Aorta (tissue), 5 donors: ENCODE measurements at places on chromosomes 12 and 14.

- peaks cover 3% of the 10 kb centered on the region for H3K36me3 ChIP-seq
- DNase-seq: no peak
- no peak overlapping the region for H3K27ac ChIP-seq
Observed at GRCh38 chr12:52895726-52896189, 9.1 kb downstream of the KRT8 start.

DNA sequence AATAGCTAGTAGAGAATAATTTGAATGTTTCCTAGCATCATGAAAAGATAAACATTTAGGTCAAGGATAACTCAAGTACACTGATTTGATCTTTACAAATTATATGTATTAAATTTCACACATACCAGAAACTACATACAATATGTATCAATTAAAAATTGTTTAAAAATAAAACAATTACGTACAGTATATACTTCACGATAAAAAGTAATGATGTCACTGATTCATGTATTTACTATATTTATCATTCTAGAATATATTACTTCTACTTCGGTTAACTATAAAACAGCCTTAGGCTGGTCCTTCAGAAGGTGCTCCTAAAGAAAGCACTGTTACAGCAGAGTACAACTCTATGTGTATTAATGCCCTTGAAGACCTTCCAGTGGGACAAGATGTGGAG is 11.5 kb downstream of the RBM23 start:
- DNase-seq: no peak
- H3K27ac ChIP-seq: no peak overlapping the region
- H3K4me1 ChIP-seq: no peaks in the 10 kb centered on the region
- H3K36me3 ChIP-seq: peaks cover 11% of the 10 kb centered on the region
- H3K27me3 ChIP-seq: no peaks in the 10 kb centered on the region

GRCh38 chr12:1553987-1554982 is 40.1 kb downstream of the FBXL14 start:
- no peaks in the 10 kb centered on the region for H3K36me3 ChIP-seq
- no peaks in the 10 kb centered on the region for H3K27me3 ChIP-seq
- no peak for DNase-seq
- no peak overlapping the region for H3K4me3 ChIP-seq

- H3K27ac ChIP-seq: no peak overlapping the region
- H3K36me3 ChIP-seq: no peaks in the 10 kb centered on the region
- peaks cover 7% of the 10 kb centered on the region for H3K4me1 ChIP-seq
- no peak for DNase-seq
Observed at GRCh38 chr14:91753501-91754128, 21.7 kb upstream of the CATSPERB start.

DNA sequence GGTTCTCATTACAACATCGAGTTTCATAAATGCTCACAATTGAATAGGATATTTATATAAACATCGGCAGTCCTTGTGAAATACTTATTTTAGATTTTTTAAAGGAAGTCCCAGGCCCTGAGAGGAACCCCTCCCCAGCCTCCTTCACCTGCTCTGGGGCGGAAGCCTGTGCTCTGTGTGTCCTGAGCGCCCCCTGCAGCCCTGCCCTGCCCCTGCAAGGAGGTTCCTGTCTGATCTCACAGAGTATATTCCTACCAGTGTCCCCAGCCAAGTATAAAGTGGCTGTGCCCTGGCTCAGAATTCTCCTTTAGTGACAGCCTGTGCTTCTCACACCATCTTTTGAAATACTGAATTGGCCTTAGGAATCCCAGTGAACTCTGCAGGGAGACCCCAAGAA is 659.5 kb downstream of the TMEM121 start:
- H3K4me3 ChIP-seq: no peak overlapping the region
- H3K27me3 ChIP-seq: no peaks in the 10 kb centered on the region
- no peaks in the 10 kb centered on the region for H3K4me1 ChIP-seq
- H3K27ac ChIP-seq: no peak overlapping the region
- no peak for DNase-seq
- no peaks in the 10 kb centered on the region for H3K36me3 ChIP-seq

DNA sequence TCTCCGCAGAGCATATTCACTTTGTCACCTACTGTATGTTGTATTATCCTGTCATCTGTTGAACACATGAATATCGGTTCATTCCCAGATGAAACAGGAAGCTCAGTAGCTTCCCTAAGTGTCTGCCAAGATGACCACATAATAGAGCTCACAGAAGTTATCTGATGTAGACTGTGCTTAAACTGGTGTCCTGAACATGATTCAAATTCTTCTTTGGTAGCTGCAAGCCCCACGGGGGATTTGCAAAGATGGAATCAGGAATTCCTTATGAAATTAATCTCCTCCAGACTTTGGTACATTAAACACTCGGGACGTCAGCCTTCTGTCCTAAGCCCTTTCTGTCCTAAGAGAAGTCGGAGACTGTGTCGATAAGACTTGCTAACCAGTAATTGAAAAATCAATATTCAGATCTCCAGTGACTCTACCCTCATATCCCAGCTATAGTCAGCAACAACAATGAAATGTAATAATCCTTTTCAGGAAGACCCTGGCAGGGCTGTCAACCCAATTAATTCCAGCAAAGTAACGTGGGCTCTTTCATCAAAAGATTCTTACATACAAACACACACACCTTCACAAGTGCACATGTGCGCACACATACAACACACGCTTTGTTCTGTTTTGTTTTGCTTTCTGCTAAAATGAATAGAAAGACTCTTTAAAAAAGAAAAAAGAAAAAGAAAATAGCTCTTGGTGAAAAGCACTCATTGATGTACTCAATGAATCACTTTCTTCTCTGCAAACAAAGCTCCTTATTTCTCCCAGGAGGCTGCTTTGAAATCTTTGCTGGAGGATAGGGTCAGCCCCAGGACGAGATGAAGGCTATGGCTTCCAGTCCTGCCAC is 127.2 kb downstream of the RIMBP2 start:
- DNase-seq: no peak
- H3K27me3 ChIP-seq: no peaks in the 10 kb centered on the region
- H3K4me3 ChIP-seq: no peak overlapping the region
- no peak overlapping the region for H3K27ac ChIP-seq

DNA sequence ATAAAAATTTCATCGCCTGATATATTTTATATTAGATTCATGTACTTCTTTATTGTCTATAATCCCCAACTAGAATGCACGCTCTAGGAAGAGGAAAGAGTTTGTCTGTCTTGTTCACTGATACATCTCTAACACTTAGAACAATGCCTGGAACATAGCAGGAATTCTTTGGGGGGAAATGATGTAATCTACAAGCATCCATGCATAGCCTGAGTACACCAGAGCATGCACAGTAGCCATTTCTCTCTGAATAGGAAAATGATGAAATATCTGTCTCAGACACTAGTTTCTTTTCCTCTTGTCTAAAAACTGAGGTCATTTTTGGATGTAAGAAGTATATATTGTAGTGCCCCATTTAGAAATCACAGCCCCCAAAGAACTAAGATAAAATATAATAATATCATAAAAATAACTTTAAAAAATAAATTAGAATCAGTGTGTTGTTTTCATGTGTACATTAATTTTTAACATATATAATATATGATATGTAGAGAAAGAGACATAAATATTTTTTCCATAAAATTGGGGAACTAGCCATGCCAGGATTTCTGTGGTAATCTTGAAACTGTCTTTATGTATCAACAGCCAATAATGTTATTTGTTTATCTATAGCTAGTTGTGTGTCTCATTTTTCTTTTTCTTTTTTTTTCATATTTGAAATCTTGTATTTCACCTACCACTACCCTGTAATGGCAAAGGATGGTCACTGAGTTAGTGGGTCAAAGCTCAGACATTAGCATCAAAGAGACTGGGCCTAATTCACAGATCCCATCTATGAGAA is 155.6 kb upstream of the TMCC3 start:
- no peak overlapping the region for H3K4me3 ChIP-seq
- no peaks in the 10 kb centered on the region for H3K4me1 ChIP-seq
- no peaks in the 10 kb centered on the region for H3K36me3 ChIP-seq
- no peak overlapping the region for H3K27ac ChIP-seq
- peaks cover 4% of the 10 kb centered on the region for H3K27me3 ChIP-seq
- no peak for DNase-seq

GRCh38 chr12:26845057-26845666 is 12.2 kb upstream of the ITPR2 start:
- DNase-seq: peak; percentile 86
- no peaks in the 10 kb centered on the region for H3K36me3 ChIP-seq
- H3K4me1 ChIP-seq: no peaks in the 10 kb centered on the region
- no peak overlapping the region for H3K4me3 ChIP-seq

GRCh38 chr12:85814071-85814470 is 22.1 kb downstream of the RASSF9 start:
- no peaks in the 10 kb centered on the region for H3K27me3 ChIP-seq
- no peak overlapping the region for H3K27ac ChIP-seq
- no peaks in the 10 kb centered on the region for H3K4me1 ChIP-seq
- H3K36me3 ChIP-seq: no peaks in the 10 kb centered on the region

- no peaks in the 10 kb centered on the region for H3K4me1 ChIP-seq
- no peaks in the 10 kb centered on the region for H3K27me3 ChIP-seq
- no peaks in the 10 kb centered on the region for H3K36me3 ChIP-seq
- H3K4me3 ChIP-seq: no peak overlapping the region
Observed at GRCh38 chr12:16325426-16325825, 22.0 kb upstream of the MGST1 start.

DNA sequence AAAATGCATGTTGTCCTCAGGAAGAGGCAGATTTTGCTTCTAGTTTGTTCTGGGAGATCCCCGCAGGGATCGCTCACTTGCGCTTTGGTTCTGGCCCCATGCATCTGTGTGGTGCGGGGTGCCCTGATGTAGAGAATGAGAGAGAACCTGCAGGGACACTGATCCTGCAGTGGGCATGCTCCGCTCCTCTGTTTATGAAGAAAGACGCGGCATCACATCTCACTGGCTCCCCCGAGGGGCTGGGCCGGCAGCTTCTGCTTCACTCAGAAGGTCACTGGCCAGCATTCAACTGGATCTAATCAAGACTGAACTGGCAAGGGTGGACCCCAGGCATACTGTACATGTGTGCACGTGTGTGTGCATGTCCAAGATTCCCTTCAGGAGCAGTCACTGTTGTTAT is 164.2 kb downstream of the CALM1 start:
- H3K27ac ChIP-seq: no peak overlapping the region
- H3K36me3 ChIP-seq: no peaks in the 10 kb centered on the region
- no peaks in the 10 kb centered on the region for H3K4me1 ChIP-seq

DNA sequence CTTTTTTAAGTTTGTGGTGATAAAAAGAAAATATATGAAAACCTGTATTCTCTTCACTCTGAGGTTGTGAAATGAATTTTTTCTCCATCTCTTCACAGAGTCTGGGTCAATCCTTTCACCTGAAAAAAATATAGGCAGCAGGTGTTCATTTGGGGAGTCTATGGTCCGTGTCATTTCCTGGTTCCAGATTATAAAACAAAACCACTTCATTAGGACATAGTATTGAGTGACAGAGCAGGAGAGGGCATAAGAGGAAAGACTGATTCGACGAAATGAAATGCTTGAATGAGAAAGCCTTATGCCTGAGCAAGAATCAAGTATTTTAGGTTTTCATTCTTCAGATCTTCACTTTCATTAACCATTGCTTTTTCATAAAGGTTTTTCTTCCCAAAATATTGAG is 51.8 kb upstream of the NUAK1 start:
- H3K36me3 ChIP-seq: no peaks in the 10 kb centered on the region
- H3K27ac ChIP-seq: no peak overlapping the region
- DNase-seq: no peak
- no peaks in the 10 kb centered on the region for H3K27me3 ChIP-seq

- H3K4me1 ChIP-seq: no peaks in the 10 kb centered on the region
- H3K27me3 ChIP-seq: no peaks in the 10 kb centered on the region
- H3K27ac ChIP-seq: no peak overlapping the region
- DNase-seq: no peak
- no peaks in the 10 kb centered on the region for H3K36me3 ChIP-seq
Observed at GRCh38 chr12:102811110-102811737, 105.8 kb downstream of the PAH start.

GRCh38 chr14:52268279-52269061 is 972 bp downstream of the PTGDR start:
- H3K36me3 ChIP-seq: no peaks in the 10 kb centered on the region
- no peaks in the 10 kb centered on the region for H3K27me3 ChIP-seq
- no peak for DNase-seq
- H3K27ac ChIP-seq: no peak overlapping the region

- H3K4me3 ChIP-seq: no peak overlapping the region
- no peak overlapping the region for H3K27ac ChIP-seq
- DNase-seq: peak; percentile 75
- H3K4me1 ChIP-seq: peaks cover 3% of the 10 kb centered on the region
- no peaks in the 10 kb centered on the region for H3K36me3 ChIP-seq
Observed at GRCh38 chr14:95291859-95292542, 27.7 kb downstream of the CLMN start.
